ENCODE measurements at places on chromosomes 16 and 17.

DNA sequence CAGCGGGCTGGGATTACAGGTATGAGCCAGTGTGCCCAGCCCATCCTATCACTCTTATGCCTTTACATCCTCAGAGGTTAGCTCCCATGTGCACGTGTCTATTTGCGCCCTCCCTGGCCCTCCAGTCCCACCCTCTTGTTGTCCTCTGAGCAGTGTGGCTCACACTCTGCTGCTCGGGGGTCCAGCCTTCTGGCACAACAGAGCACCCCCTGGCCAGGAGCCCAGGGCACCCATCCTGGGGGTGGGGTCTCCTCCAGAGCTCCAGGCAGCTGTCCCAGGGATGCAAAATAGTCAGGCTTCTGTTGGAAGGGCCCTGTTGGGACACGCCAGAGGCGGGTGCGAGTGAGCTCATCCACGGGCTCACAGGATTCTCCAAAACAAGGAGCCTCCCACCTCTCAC is 11.7 kb upstream of the FAM83G start:
- H3K27ac ChIP-seq: no peak overlapping the region
- H3K27me3 ChIP-seq: no peaks in the 10 kb centered on the region
- no peak overlapping the region for H3K4me3 ChIP-seq
- no peak for DNase-seq
- H3K4me1 ChIP-seq: peaks cover 6% of the 10 kb centered on the region

- no peak overlapping the region for H3K27ac ChIP-seq
- H3K36me3 ChIP-seq: no peaks in the 10 kb centered on the region
- H3K4me3 ChIP-seq: no peak overlapping the region
Observed at GRCh38 chr16:17309510-17309909, 161.2 kb downstream of the XYLT1 start.

GRCh38 chr16:22318690-22319358 is 21.6 kb downstream of the POLR3E start:
- no peak overlapping the region for H3K4me3 ChIP-seq
- peak; percentile 81 for DNase-seq
- no peak overlapping the region for H3K27ac ChIP-seq
- H3K36me3 ChIP-seq: peaks cover 37% of the 10 kb centered on the region

DNA sequence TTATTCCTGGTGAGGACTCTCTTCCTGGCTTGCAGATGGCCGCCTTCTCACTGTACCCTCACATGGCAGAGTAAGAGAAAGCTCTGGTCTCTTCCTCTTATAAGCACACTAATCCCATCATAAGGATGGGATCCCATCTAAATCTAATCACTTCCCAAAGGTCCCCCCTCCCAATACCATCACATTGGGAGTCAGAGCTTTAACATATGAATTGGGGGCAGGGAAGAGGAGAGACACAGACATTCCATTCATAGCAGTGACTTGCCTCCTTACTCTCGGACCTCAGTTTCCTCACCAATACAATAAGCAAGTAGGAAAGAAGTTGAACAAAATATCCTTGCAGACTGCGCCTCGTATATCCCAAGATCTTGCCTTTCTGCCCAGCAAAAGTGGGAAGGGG is 1.7 kb downstream of the CLEC19A start:
- H3K4me1 ChIP-seq: peaks cover 64% of the 10 kb centered on the region
- peak overlapping the region; percentile 36 for H3K27ac ChIP-seq
- DNase-seq: no peak
- H3K4me3 ChIP-seq: no peak overlapping the region

DNA sequence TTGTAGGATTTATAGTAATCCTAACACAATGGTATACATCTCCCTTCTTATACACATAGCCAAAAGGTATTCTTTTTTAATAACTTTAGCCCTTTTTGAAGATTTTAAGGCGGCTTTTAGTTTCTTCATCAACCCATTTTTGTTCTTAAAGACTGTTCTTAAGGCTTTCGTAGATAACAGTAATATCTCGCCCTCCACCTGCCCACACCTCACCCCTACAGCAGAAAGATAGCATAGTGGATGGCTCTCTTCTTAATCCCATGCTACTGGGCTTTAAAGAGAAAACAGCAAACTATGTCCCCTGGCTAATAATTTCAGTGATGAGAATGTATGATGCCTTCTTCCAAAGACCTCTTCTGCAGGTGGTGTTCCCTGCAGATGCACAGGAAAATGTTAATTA is 8.6 kb downstream of the IGSF6 start:
- no peak for DNase-seq
- H3K4me3 ChIP-seq: no peak overlapping the region
- H3K27me3 ChIP-seq: no peaks in the 10 kb centered on the region
- no peaks in the 10 kb centered on the region for H3K36me3 ChIP-seq
- no peak overlapping the region for H3K27ac ChIP-seq

DNA sequence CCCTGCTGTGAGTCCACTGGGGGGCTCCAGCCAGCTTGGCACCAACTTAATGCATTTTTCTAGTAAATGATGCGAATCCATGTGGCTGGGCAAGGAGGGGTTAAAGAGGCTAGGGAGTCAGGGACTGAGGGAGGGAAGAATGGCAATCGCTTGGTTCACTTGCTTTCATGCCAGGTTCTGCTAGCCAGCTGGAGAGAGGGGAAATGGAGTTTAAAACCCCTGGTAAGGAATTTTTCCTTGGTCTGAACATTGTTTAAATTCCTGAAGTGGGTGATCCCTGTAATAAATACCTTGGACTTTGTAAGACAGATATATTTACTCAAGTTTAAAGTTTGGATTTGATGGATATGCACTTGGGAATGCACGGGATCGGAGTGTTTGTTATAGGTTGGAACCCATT is 22.8 kb downstream of the ANKFN1 start:
- H3K36me3 ChIP-seq: no peaks in the 10 kb centered on the region
- H3K27ac ChIP-seq: no peak overlapping the region
- no peak overlapping the region for H3K4me3 ChIP-seq
- DNase-seq: no peak

DNA sequence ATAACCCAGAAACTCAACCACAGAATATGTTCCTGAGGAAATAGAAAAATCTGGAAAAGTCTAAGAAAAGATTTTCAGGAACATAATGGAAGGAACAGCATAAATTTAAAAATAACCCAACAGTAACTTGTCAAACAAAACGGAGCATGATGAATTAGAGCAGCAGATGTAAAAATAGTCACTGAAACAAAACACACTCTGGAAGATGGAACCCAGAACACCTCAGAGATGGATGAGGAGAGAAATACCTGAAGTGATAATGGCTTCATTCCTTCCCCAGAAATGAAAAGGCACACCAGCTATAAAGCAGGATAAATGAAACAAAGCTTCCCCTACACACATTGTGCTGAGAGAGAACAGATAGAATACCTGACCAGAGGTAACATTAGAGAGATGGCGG is 6.3 kb downstream of the TK1 start:
- DNase-seq: no peak
- peak overlapping the region; percentile 13 for H3K27ac ChIP-seq
- H3K27me3 ChIP-seq: no peaks in the 10 kb centered on the region
- H3K4me3 ChIP-seq: no peak overlapping the region
- peaks cover 71% of the 10 kb centered on the region for H3K36me3 ChIP-seq

- no peak for DNase-seq
- H3K27ac ChIP-seq: no peak overlapping the region
- H3K4me1 ChIP-seq: peaks cover 5% of the 10 kb centered on the region
- H3K36me3 ChIP-seq: peaks cover 6% of the 10 kb centered on the region
Observed at GRCh38 chr17:55842405-55843158, 91.7 kb downstream of the PCTP start.

- no peak overlapping the region for H3K4me3 ChIP-seq
- no peak for DNase-seq
- H3K27me3 ChIP-seq: no peaks in the 10 kb centered on the region
- H3K27ac ChIP-seq: no peak overlapping the region
- H3K4me1 ChIP-seq: peaks cover 19% of the 10 kb centered on the region
Observed at GRCh38 chr17:27849474-27850185, 43.5 kb downstream of the LYRM9 start.

GRCh38 chr16:11669380-11670146 is 1.3 kb downstream of the SNN start:
- H3K36me3 ChIP-seq: no peaks in the 10 kb centered on the region
- peaks cover 60% of the 10 kb centered on the region for H3K4me1 ChIP-seq
- no peak overlapping the region for H3K27ac ChIP-seq
- peaks cover 3% of the 10 kb centered on the region for H3K27me3 ChIP-seq
- H3K4me3 ChIP-seq: peak overlapping the region; percentile 70

GRCh38 chr16:66471716-66472393 is 44.8 kb downstream of the BEAN1 start:
- H3K4me1 ChIP-seq: peaks cover 16% of the 10 kb centered on the region
- H3K27me3 ChIP-seq: peaks cover 2% of the 10 kb centered on the region
- DNase-seq: no peak
- no peaks in the 10 kb centered on the region for H3K36me3 ChIP-seq
- H3K27ac ChIP-seq: no peak overlapping the region
- no peak overlapping the region for H3K4me3 ChIP-seq

DNA sequence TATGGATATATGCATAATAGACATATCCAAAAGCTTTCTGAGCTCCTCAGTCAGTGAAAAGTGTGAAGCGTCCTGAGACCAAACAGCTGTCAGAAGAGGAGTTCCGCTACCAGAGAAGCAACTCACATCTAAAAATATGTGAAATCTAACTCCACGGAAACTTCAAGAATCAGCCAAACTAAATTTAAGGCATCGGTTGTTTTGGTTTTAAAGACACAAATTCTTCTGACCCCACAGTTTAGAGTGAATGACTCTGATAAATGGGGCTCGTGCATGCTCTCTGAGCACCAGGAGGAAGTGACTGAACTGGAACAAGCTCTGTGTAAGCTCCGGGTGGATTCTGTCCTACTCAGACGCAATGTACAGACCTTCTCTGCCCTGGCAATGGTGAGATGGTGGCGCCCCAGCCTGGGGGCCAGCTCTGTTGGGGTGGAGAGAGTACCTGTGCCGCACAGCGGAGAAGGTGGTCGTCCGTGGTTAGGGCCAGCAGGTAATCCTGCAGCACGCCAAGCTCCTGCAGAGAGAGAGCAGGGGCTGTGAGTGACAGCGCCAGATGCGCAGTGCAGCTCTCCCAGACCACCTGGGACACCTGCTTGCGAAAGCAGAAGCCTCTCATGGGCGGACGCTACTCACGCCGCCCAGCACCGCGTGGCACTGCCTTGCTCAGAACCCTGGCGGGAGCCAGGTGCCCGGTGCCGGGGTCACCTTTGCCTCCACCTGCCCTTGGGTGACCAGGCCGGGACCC is 44.4 kb upstream of the ATP2A3 start:
- no peak overlapping the region for H3K4me3 ChIP-seq
- H3K4me1 ChIP-seq: peaks cover 15% of the 10 kb centered on the region
- H3K27me3 ChIP-seq: no peaks in the 10 kb centered on the region
- no peak overlapping the region for H3K27ac ChIP-seq

DNA sequence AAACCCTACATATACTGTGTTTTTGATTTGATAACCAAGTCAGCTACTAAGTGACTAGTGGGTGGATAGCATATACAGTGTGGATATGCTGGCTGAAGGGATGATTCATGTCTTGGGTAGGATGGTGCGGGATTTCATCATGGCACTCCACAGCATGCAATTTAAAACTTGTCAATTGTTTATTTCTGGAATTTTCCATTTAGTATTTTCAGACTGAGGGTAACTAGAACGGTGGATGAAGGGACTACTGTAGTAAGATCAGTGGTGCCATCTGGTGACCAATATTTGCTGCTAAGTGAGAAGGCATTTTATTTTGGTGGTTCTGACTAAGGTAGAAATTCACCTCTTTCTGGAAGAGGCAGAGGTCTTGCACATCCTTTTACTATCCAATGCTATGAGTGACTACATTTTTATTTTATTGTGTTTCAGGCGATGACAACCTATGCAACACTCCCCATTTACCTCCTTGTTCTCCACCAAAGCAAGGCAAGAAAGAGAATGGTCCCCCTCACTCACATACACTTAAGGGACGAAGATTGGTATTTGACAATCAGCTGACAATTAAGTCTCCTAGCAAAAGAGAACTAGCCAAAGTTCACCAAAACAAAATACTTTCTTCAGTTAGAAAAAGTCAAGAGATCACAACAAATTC is 3.1 kb downstream of the CDC6 start:
- H3K27ac ChIP-seq: peak overlapping the region; percentile 48
- peaks cover 58% of the 10 kb centered on the region for H3K36me3 ChIP-seq
- no peak for DNase-seq
- H3K4me3 ChIP-seq: no peak overlapping the region
- H3K4me1 ChIP-seq: peaks cover 40% of the 10 kb centered on the region

- H3K4me1 ChIP-seq: peaks cover 10% of the 10 kb centered on the region
- peaks cover 5% of the 10 kb centered on the region for H3K27me3 ChIP-seq
- H3K27ac ChIP-seq: 0 out of 2 replicates have a peak overlapping the region, but pooled peaks have one; percentile 7
- H3K36me3 ChIP-seq: peaks cover 11% of the 10 kb centered on the region
- H3K4me3 ChIP-seq: no peak overlapping the region
Observed at GRCh38 chr17:5942687-5943086, 127.5 kb upstream of the WSCD1 start.

GRCh38 chr17:35612924-35613521 is 25.9 kb downstream of the AP2B1 start:
- H3K27ac ChIP-seq: no peak overlapping the region
- DNase-seq: peak; percentile 46
- peaks cover 23% of the 10 kb centered on the region for H3K36me3 ChIP-seq
- no peaks in the 10 kb centered on the region for H3K4me1 ChIP-seq
- H3K27me3 ChIP-seq: no peaks in the 10 kb centered on the region
- no peak overlapping the region for H3K4me3 ChIP-seq

GRCh38 chr16:24983561-24983960 is 31.6 kb downstream of the ARHGAP17 start:
- no peak overlapping the region for H3K4me3 ChIP-seq
- H3K27me3 ChIP-seq: no peaks in the 10 kb centered on the region
- no peak for DNase-seq

- peaks cover 3% of the 10 kb centered on the region for H3K27me3 ChIP-seq
- H3K4me3 ChIP-seq: no peak overlapping the region
- H3K27ac ChIP-seq: no peak overlapping the region
- DNase-seq: peak; percentile 85
Observed at GRCh38 chr17:16363749-16364536, 10.7 kb upstream of the CENPV start.

GRCh38 chr17:82154881-82155331 is 56.9 kb upstream of the FASN start:
- H3K27ac ChIP-seq: no peak overlapping the region
- H3K36me3 ChIP-seq: peaks cover 6% of the 10 kb centered on the region
- no peak for DNase-seq

DNA sequence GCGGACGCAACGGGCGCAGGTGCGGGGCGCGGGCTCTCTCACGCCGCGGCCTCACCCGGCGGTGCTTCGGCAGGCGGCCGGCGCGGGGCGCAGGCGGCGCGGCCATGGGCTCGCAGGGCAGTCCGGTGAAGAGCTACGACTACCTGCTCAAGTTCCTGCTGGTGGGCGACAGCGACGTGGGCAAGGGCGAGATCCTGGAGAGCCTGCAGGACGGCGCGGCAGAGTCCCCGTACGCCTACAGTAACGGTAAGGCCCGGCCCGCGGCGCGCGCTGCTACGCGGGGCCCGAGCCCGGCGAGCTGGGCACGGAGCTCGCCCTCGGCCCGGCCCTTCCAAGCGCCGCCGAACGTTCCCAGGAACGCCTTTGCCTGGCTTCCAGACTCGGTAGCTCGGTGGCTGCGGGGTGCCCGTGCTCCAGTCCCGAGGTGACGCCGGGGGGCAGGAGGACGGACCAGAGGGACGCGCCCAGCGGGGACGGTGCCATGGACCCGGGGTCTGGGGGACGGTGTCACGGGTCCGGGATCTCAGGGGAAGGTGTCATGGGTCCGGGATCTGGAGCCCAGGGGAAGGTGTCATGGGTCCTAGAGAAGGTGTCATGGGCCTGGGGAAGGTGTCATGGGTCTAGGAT is 435 bp downstream of the RAB40C start:
- H3K4me3 ChIP-seq: peak overlapping the region; percentile 85
- DNase-seq: no peak
- peaks cover 43% of the 10 kb centered on the region for H3K27me3 ChIP-seq
- H3K36me3 ChIP-seq: peaks cover 2% of the 10 kb centered on the region
